ENCODE measurements at places on chromosomes 5 and 9. TPM values are rescaled to one million over a fixed set of nuclear protein-coding genes. Genes with fewer than 3 reads are reported as not detected.

SKIC3 gene
- 74.6 TPM for total RNA-seq

STPG3 gene
- total RNA-seq, result not detected

OLFM1 gene
- total RNA-seq, result not detected

RASEF gene
- total RNA-seq, result not detected

RPL7A gene
- total RNA-seq, result 3,246 TPM

NREP gene
- 19.7 TPM for total RNA-seq

GRCh38 chr9:105038051-105038450 is 110.1 kb upstream of the ABCA1 start:
- H3K27ac ChIP-seq, result no peak overlapping the region
- H3K36me3 ChIP-seq, result peaks cover 4% of the 10 kb centered on the region
- H3K27me3 ChIP-seq, result no peaks in the 10 kb centered on the region

DNA sequence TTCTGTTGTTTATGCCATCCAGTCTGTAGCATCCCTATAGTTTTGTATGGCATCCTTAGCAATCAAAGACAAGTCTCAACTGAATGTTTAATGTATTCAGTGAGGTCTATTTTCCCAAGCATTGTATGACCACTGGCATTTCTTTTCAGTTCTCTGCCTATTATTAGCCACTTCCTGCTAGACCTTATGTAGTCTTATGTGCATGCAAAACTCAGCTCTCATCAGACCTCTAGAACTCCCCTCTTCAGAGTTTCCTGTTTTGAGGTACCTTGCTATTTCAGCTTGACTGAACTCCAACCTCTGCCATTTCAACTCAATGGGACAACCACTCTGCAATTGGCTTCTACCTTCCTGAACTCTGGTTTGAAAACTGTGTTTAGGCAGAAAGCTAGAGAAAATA is 113.2 kb downstream of the SLC25A46 start:
- H3K36me3 ChIP-seq, result no peaks in the 10 kb centered on the region
- H3K4me3 ChIP-seq, result no peak overlapping the region
- no peaks in the 10 kb centered on the region for H3K4me1 ChIP-seq
- H3K27ac ChIP-seq, result no peak overlapping the region

GRCh38 chr5:52948418-52949076 is 40.6 kb upstream of the ITGA2 start:
- DNase-seq, result peak; percentile 75
- peaks cover 16% of the 10 kb centered on the region for H3K4me1 ChIP-seq
- H3K4me3 ChIP-seq, result no peak overlapping the region
- H3K27me3 ChIP-seq, result peaks cover 7% of the 10 kb centered on the region
- H3K27ac ChIP-seq, result no peak overlapping the region

GRCh38 chr5:17619354-17619753 is 9.2 kb downstream of the TAF11L12 start:
- H3K27ac ChIP-seq, result no peak overlapping the region
- no peak overlapping the region for H3K4me3 ChIP-seq

Measured in activated CD4-positive, alpha-beta T cell treated with anti-CD3 and anti-CD28 coated beads for 36 hours (primary cell).